ENCODE measurements at places on chromosomes 6 and 20. TPM values are rescaled to one million over a fixed set of nuclear protein-coding genes. Genes with fewer than 3 reads are reported as not detected.
A peak's percentile ranks its signal among the peaks of the same experiment; 100 is the strongest.

DNA sequence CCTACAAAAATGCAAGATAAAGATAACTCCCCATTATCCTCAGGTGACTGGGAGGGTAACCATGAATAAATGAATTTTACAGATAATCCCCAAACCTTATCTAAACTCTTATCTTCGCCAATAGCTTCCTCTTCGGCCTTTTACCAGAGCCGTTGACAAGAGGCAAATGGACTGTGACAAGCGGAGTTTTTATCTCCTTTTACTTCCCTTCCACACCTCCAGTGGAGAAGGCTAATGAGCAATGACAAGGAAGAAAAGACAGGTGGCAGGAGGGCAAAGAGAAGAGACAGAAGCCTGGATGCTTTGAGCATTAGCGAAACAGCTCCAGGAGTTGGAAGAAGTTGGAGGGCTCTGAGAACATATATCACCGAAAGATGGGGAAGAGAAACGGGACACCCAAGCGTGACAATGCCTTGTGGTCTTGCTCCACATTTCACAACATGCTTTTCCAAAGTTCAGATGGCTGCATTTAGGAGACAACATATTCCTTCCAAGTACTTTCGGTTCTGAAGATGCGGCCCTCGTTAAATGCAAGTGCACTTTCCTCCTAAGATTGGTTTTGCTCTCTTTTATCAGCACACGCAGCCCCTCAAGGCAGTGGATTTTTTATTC lies 69.2 kb downstream of the PRDM1 start:
- DNase-seq: no peak

Gene PI3
- total RNA-seq: not detected

GRCh38 chr20:58907320-58908137 lies 55.0 kb downstream of the GNAS start:
- DNase-seq: no peak

Gene PRRT1
- total RNA-seq: 3.3 TPM

- DNase-seq: no peak
Observed at GRCh38 chr6:1781152-1781816, 171.6 kb downstream of the FOXC1 start.

DNA sequence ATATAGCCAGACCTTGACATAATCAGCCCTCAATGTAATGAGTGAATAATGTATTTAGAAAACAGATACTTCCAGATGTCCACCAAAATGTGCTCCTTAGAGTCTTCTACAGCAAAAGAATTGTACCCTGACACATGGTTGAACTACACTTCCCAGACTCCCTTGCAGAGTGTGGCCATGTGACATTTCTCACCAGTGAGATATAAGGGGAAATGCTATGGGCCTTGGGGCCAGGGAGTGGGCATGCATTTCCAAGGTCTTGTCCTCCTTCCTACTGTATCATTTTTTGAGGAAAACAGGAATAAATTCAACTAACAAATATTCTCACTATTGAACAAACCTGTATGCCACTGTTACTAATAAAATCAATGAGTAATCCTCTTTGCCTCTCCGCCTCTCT lies 211.4 kb upstream of the SMLR1 start:
- DNase-seq: no peak

Gene CRISP3
- total RNA-seq: not detected

DNA sequence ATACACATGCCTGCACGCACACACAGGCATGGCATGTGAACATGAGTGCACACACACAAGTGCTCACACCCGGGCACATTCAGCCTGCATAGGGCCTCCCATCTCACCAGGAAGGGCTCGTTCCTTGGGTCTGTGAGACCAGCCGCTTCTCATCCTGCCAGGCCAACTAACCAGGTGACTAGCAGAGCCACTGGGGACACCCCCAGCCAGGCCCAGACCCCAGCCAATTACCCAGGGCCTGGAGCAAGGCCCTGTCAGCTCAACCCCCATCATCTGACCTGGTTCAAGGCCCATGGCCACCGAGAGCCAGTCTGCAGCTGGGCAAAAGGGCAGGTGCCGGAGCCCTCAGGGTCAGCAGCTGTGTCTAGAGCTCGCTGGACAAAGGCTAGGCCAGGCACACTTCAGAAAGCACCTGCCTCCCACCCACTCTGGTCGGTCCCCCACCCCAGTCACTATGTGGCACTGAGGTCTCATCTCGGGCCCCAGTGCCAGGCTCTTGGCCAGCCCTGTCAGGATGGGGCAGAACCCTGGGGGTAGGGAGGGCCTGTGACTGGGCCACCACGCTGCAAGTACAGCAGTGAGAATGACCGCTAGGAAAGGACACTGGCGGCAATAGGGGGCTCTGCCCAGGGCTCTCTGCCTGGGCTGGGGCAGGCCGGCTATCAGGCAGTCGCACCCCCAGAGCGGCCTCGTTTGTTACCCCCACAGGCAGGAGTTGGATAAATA lies 26.8 kb upstream of the MRGBP start:
- no peak for DNase-seq

DNA sequence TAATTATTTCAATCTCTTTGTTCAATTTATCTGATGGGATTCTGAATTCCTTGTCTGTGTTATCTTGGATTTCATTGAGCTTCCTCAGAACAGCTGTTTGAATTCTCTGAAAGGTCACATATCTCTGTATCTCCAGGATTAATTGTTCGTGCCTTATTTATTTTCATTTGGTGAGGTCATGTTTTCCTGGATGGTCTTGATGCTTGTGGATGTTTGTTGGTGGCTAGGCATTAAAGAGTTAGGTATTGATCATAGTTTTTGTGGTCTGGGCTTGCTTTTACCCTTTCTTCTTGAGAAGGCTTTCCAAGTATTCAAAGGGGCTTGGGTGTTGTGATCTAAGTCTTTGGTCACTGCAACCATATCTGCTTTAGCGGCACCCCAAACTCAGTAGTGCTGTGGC lies 39.4 kb upstream of the SCP2D1 start:
- no peak for DNase-seq

GRCh38 chr6:134544737-134545136 lies 226.8 kb upstream of the SGK1 start:
- no peak for DNase-seq

DNA sequence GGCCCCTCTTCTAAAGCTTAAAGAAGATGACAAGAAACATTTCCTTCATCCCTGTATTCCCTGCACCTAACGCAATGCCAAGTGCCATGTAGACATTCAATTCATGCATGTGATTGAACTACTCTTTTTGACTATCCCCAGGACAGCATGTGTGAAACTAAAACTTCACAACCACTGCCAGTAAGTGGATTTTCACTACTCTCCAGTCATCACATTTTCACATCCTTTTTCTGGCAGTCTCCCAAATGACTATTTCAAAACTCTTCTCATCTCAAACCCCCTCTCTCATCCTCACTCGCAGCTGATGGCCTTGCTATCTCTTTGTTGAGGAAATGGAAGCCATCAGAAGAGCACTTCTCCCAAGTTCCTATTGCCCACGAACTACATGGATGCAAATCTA lies 122.6 kb downstream of the OPRM1 start:
- DNase-seq: no peak

DNA sequence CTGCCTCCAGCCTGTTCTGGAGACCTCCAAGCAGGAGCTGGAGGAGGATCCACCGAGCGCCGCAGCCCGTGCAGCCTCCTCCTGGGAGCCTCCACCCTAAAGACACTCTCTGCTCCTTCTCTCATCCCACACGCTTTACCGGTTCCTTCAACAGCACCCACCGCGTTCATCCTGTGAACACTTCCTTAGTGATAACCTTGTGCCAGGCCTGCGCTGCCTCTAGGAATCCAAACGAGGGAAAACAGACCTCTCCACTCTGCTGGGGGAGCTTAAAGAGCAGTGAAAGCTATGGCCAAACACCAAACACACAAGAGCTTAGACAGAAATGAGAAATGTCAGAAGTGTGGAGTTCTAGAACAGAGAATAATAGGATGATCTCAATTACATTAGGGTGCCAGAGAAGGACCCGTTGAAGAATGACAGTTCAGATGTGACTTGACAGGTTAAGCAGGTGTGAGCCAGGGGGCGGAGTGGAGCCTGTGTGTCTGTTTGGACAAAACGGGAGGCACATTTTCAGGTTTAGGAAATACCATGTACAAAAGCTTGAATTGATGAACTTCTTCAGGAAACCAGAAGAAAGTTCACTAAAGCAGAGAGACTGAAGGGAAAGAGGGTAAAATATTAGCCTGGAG lies 28.5 kb upstream of the HLA-DRB5 start:
- no peak for DNase-seq

Gene HSPA1L
- 2.4 TPM for total RNA-seq

GRCh38 chr20:44495802-44496481 lies 20.3 kb downstream of the TTPAL start:
- DNase-seq: no peak

GRCh38 chr6:29589423-29590048 lies 4.6 kb downstream of the OR2H2 start:
- peak; percentile 27 for DNase-seq

GRCh38 chr6:155408981-155409380 lies 46.7 kb downstream of the NOX3 start:
- DNase-seq: no peak

GRCh38 chr6:119241111-119241465 lies 108.5 kb downstream of the MAN1A1 start:
- no peak for DNase-seq

Gene SLC4A11
- 2.0 TPM for total RNA-seq

Gene SLC22A7
- total RNA-seq: not detected

DNA sequence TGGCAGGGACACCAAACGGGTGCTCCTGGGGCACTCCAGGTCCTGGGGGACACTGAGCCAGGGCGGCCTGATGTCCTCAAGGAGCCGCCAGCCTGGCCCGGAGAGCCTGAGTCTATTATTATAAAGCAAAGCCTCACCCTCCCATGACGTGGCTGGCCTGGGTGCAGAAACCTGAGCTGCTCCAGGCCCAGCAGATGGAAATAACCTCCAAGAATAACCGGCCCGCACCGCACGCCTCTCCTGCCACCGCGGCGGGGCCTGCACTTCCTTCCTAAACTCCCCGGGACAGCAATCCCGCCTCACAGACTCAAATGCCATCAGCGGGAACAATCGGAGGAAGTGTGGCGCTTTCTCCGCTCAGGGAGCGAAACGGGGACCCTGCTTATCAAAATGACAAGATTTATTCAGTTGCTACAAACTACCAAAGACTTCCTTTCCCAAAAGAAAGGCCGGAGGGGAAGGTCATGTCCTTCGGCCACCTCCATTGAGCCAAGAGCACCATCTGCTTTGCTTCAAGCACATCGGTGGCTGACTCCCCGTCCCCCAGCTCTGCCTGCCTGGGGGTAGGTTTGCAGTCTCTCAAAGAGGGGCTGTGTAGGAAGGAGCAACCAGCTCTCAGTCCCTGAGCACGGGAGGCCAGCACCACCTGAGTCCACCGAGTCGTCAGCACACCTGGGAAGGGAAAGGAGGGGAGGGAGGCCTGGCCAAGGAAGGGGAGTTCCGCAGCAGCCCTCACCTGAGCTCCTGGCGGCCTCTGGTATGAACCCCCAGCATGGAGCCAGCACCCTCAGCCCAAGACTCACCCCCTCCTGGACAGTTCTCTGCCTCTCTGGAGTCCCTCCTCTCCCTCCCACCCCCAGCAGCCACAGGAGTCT lies 78.6 kb upstream of the QKI start:
- DNase-seq: no peak

DNA sequence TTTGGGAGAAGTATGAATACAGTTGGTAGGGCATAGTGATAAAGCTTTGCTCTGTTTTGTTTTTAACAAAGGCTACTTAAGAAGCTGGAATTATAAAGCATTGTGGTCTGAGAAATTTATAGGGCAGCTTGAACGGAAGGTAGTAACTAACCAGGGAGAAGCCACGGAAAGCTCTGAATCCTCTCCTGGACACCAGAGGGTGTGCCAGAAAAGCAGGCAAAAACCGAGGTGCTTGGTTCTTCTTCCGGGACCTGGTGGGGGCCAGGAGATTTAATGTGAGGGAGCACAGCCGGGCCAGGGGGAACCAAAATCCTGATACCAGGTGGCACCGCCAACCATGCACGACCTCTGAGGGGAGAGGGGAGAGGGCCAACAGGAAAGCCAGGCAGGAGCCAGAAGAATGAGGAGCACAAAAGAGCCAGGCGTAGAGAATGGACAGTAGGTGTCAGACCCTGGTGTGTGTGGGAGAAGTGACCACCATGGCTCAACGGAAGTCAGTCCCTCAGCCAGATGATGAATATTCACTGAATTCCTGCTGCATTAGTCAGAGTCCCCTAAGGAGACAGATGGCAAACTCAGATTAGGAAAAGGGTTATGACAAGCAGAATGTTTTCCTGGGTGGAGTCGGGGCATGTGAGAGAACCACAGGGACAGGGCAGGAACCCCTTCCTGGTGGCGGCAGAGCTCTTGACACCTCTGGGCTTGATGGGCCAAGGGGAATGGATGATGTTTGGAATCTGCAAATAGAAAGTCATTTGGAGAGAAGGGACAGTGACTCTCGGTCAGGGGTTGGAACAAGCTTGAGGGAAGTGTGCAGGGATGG lies 262.3 kb downstream of the ZNF217 start:
- DNase-seq: no peak

- DNase-seq: peak; percentile 61
Observed at GRCh38 chr6:17987697-17988421, 424 bp upstream of the KIF13A start.

DNA sequence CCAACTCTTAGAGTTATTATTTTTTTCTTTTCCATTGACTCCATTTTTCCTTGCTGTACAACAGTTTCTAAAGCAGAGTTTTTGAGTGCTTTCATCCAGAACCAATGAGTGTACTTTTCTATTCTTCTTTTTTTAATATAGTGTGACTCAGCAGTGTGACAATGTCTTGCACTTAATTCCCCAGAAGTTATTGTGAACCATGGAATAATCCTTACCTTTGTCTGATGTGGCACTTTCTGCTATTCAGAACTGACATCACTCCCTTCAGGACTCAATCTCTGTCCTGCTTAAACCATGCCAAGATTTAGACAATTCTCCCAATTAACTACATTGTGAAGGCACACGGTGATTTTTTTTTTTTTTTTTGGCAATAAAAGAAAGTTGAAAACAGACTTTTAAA lies 41.5 kb downstream of the GRIK2 start:
- DNase-seq: no peak

- DNase-seq: no peak
Observed at GRCh38 chr6:163428373-163428772, 13.9 kb downstream of the QKI start.

GRCh38 chr6:167575158-167575696 lies 250.3 kb downstream of the TTLL2 start:
- no peak for DNase-seq

DNA sequence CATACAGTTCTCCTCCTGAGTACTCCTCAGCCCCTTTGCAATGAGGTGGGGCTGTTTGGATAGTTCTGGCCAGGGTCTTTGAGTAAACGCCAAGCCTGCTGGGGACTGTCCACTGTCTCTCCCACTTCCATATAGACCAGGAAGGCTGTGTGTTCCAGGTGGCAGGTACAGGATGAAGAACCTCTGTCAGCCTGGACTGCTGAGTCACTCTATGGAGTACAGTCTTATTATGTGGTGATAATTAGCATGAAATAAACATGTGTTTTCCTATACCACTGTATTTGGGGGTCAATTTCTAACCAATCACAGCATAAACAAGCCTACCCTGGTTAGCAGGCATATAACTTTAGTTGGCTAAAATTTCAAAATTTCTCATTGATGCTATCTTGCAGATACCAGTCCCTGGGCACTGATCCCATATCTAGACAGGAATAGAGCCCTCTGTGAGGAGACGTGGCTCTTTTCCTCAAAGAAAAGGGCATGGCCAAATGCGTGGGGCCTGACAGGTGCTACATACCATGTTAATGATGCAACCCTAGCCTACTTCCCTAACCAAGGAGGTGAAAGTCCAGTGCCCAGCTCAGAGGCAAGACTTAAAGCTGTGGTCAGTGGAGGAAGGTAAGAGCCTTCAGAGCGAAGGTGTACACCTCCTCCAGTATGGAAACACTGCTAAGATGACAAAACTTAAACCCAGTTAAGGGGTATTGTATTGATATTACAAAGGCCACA lies 4.5 kb upstream of the ALDH8A1 start:
- no peak for DNase-seq

Gene UNC5CL
- 3.7 TPM for total RNA-seq

Data from progenitor cell of endocrine pancreas (in vitro differentiated cells).